CD4-positive, alpha-beta memory T cell (primary cell): ENCODE measurements at places on chromosomes 16 and 17. TPM values are rescaled to one million over a fixed set of nuclear protein-coding genes. Genes with fewer than 3 reads are reported as not detected.
A peak's percentile ranks its signal among the peaks of the same experiment; 100 is the strongest.

DNA sequence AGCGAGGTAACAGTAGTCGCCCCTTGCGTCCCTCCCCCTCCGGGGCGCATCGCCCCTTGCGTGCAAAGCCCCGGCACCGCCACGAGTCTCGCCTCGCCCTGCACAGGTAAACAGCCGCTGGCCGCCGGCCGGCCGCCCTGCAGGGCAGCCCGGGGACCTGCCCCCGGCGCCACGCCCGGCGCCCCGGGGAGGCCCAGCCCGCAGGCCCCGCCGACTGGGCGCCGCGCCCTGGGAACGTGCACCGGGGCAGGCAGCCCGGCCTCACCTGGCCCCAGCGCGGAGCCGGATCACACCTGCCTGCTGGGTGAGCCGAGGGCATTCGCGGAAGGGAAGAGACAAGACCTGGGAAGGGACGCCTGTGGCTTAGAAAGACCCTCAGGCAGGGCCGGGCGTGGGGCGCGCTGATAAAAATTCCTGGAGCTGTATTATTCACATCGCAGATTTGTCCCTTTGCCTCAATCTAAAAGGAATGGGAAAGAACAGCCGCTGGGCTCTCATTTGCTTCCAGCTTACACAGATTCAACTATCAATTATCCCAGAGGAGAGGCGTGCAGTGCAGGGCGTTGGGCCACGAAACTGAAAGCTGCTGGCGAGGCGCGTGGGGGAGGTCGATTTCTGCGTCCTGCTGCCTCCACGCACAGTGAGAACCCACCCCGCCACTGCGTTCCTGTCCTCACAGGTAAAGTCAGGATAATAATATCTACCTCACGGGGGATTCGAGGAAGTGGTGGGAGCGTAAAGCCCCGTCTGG is 451.9 kb downstream of the SLC39A11 start:
- DNase-seq, result no peak

GRCh38 chr17:28173031-28173561 is 130.6 kb downstream of the NLK start:
- no peak for DNase-seq

- DNase-seq, result no peak
Measured at GRCh38 chr16:84136331-84137125, 8.4 kb downstream of the HSDL1 start.

DNA sequence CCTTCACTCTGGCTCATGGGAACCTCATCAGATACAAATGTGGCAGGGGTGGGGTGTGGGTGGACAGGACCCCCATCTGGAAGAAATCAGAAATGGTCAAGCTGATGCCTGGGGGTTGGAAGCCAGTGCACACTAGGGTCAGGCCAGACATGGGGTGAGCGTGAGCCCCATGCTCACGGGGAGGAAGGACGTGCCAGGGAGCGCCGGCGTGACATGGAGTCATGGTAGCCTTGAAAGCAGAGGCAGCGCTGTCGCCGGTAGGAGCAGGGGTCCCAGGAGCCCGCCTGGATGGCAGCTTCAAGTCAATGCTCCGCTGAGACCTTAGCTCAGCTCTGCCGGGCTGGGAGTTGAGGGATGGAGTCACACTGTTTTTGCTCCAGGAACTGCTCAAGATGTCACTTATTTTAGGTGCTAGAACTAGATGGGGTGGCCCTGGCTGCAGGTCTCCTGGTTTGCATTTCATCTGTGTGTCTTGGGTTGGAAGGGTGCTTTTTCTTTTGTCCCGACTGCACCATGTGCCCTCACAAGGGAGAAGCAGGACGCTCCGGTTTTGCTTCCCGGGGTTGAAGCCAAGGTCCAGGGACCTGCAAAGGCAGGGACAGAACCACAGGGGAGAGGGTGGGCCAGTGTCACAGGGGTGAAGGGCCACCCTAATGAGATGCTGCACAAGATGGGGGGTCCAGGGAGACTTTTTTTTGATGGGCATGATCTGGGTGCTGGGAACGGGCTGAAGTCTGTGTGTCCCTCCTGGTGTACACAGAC is 51.4 kb downstream of the USP22 start:
- no peak for DNase-seq

GRCh38 chr16:30439720-30440348 is 5.8 kb downstream of the SEPHS2 start:
- no peak for DNase-seq

DNA sequence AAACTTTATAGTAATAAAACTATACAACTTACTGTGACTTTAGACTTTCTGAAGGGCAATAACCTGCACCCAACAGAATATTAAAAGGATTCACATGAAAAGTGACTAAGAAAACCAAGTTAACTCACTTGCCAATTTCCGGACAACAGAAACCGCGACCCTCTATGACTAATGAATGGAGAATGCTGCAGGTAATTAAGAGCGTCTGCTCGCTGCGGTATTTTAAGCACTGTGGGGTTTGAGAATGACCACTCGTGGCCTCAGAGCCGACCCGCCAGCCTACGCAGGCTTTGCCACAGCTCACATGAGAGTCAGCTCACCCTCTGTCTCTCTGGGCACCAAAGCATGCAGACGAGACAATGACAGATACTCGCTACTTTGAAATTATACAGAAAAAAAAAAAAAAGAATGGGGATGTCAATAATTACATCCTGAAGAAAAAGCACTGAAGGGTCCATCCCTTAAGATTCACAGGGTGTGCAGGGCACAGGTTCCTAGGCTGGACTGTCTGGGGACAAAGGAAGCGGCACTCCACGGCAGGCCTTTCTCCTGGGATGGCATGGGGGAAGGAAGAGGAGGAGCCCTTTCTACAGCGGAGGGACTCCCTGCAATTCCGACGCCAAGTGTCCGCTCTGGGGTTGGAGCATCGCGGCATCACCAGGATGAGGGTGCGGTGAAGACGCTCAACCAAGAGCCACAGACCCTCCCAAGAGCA is 35.0 kb downstream of the ZCCHC14 start:
- DNase-seq, result no peak

DNA sequence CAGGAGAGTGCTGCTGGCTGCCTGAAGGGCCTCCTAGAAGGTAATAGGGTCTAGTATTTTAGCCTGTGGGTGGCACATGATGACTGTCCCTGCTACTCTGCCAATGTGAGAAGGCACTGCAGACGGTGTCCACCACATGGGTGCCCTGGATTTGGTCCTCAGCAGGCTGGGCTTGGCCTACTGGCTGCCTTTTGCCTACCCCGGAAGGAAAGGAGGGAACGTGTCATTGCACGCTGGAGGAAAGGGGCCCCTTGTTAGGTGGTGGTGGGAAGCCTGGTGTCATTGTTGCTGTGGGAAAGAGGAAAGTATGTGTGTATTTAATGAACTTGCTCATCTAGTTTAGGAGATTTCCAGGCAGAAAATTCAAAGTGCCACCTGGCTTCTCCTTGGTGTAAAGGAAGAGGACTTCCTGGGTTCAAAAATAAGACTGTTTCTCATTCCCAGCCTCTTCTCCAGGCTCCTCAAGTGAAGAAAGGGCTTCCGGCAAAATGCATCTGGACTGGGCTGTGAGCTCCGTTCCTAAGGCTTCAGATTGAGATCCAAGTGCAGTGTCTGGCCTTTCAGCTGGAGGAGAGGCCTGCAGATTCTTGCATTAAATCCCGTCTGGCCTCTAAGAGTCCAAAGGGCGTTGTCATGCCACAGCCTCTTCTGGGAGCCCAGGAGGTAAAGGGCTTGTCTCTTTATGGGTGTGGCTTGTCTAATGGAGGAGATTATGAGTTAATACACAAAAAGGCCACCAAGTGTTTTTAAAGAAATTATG is 55.1 kb downstream of the RPTOR start:
- DNase-seq, result no peak

DNA sequence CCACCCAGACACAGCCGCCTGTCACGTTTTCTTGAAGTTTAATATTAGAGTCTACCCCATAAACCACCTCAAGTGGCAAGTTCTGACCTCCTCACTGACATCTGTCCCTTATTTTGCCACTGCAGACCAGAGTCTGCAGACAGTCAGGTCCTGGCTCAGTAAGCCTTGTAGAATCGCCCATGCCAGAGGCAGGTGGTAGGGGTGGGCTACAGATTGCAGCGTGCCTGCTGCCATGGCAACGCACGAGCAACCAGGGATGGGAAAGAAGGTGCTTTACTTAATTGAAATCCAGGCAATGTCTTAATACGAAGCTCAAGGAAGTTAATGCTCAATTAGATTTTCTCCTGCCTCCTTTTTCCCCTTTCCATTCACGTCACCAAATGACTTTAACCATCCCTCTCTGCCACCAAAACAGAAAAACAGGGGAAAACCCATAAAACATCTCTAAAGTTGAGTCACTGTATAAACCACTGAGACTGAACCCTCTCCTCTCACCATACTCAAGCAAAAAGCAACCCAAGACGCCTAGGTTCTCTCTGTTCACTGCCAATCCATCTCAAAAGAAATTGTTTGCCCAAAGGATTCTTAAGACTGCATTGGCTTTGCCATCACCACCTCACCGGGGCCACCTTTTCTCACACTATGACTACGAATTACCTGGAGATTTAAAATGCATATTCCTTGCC is 228.8 kb downstream of the SLC39A11 start:
- DNase-seq, result no peak

DNA sequence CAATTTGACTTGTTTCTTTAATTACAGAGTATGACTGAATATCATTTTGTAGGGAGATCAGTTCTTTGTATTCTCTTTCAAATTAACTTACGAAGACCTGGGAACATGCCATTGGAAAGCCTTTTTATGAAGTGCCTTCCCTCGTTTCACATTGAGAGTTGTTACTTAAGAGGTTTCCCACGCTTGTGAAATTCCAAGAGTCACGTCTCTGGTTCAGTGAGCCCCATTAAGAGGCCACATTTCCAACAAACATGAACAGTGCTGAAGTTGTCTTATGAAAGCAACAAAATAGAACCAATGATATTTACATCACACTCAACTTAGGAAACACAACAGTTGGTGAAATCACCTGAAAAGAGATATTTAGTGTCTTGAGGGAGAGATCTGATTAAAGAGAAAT is 334.1 kb downstream of the TOX3 start:
- no peak for DNase-seq

- DNase-seq, result no peak
Measured at GRCh38 chr17:69574257-69575197, 160.0 kb downstream of the MAP2K6 start.

DNA sequence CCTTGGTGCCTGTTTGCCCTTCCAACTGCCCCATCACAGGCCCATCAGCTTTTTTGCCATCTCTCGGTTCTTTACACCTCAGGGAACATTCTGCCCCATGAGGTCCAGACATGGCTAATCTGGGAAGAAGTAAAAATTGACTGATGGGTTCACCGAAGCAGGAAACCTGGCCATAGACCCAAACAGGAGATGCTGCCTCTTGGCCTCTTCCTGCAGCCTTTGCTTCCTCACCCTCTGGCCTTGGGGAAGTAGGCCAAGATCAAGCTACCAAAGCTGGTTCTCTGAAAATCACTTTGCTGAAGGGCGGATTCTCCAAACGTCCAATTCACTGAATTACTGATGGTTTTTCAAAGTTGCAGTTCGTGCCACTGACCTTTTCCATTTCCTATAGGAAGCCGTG is 56.1 kb downstream of the ARSG start:
- no peak for DNase-seq

GRCh38 chr16:22318690-22319358 is 21.6 kb downstream of the POLR3E start:
- DNase-seq, result peak; percentile 60

DNA sequence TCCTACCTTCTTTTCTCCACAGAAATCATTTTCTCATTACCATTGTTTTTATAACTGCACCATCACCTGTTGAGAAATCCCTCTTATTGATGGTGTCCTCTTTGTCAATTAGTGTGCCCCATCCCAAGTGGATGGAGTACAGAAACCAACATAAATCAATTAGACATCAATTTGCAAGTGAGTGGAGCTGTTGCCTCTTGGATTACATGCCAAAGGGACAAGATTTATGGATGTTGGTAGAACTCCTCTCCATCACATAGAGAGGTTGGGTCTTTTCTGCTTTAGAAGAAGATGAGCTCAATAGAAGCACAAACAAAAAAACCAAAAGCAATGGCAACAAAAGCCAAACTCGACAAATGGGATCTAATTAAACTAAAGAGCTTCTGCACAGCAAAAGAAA is 973.5 kb downstream of the CDH11 start:
- no peak for DNase-seq

- DNase-seq, result no peak
Measured at GRCh38 chr17:4674685-4674998, 29.3 kb downstream of the PELP1 start.

DNA sequence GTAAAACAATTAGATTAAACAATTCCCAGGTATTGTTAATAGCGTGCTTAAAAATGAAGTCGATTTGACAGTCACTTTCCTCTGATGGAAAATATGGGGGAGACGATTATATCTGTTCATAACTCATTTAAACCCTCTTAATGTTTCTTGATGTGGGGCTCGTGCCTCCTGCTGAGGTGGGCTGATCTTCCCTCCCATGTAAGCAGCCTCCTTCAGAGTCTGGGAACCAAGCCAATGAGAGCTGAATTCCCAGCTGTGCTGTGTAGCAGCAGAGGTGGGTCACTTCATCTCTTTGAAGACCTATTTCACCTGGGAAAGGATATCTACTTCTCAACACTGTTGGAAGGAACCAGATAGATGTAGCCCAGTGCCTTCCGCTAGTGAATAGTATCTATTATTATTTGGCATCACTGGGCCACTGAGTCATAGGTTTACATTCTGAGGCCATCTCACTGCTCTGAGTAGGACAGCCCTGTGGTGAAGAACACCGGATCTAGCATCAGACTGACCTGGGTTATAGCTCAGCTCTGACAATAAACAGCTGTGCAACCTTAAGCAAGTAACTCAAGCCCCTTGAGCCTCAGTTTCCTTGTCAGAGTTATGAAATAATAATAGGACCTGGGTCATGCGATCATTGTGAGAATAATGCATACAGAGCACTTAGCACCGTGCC is 85.3 kb upstream of the C16orf82 start:
- no peak for DNase-seq

The ZNF205 gene
- total RNA-seq, result not detected

The TSNAXIP1 gene
- 0.44 TPM for total RNA-seq

The RASL10B gene
- 0.15 TPM for total RNA-seq

The FOXL1 gene
- total RNA-seq, result not detected

The CACNG1 gene
- total RNA-seq, result not detected

The HEATR9 gene
- total RNA-seq, result 2.6 TPM

The FAM83G gene
- 15.1 TPM for total RNA-seq
